Stimulated activated naive B cell treated with anti-CD40 and anti-IgM and Interleukin-4, amounts not matched to agents 10 μg/mL and 1 μg/mL and 100 μg/mL, for 72 hours (primary cell): ENCODE measurements at places on chromosomes 2 and 18.

DNA sequence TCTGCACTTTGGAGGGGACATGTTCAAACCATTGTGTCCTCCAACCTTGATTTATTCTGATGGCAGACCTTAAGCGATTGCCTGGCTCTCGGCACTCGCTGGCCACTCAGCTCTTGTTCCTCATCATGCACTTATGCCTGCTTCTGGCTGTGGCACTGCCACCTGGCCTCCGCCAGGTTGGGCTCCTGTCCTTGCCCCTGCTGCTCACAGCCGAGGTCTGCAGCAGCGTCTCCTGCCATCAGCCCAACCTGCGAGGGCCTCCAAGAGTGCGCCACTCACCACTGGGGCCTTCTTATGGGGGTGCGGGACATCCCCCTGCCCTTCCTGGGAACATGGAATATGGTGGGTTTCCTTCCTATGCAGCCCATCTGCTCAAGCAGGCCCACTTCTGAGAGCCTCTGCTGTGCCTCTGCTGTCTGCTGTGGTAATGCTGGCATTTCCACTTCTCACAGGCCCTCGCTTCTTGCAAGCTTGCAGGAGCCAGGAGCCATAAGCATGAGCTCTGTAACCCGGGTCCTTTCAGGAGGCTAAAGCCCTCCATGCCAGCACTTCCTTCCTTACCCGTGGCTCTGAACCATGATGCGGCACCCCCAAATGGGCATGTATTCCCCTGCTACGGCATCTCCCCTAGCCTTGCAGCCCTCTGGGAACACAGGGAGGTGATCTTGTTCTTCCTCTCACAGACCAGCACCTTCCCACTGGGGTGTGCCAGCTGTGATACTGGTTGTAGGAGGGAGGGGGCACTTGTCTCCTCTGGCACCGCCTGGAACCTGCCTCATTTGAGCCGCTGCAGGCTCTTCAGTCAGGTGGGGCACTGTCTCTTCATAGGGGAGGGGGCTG is 58.6 kb upstream of the HS6ST1 start:
- no peak overlapping the region for H3K4me3 ChIP-seq
- H3K27ac ChIP-seq, result no peak overlapping the region
- H3K36me3 ChIP-seq, result no peaks in the 10 kb centered on the region
- no peaks in the 10 kb centered on the region for H3K4me1 ChIP-seq
- no peaks in the 10 kb centered on the region for H3K27me3 ChIP-seq

DNA sequence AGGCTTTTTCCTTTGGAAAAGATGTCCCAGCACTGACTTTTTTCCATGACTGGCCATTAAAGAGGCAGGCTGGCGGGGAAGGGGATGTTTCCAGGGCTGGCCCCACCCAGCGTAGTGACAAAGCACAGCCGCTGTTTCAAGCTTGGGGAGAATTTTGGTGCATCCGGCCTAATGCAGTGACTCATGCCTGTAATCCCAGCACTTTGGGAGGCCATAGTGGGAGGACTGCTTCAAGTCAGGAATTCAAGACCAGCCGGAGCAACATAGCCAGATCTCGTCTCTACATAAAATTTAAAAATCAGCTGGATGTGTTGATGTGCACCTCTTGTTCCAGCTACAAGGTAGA is 78.0 kb upstream of the SH3BP4 start:
- H3K4me1 ChIP-seq, result peaks cover 20% of the 10 kb centered on the region
- peaks cover 9% of the 10 kb centered on the region for H3K36me3 ChIP-seq
- H3K4me3 ChIP-seq, result no peak overlapping the region
- no peak overlapping the region for H3K27ac ChIP-seq
- no peak for DNase-seq

- H3K27me3 ChIP-seq, result peaks cover 14% of the 10 kb centered on the region
- H3K4me1 ChIP-seq, result no peaks in the 10 kb centered on the region
- H3K4me3 ChIP-seq, result no peak overlapping the region
- no peak for DNase-seq
Measured at GRCh38 chr2:235793163-235793752, 299.4 kb downstream of the AGAP1 start.

- no peaks in the 10 kb centered on the region for H3K4me1 ChIP-seq
- DNase-seq, result no peak
- no peaks in the 10 kb centered on the region for H3K27me3 ChIP-seq
- no peaks in the 10 kb centered on the region for H3K36me3 ChIP-seq
Measured at GRCh38 chr18:22417496-22418188, at the start of gene CTAGE1. CTAGE1 (minus strand) TSS chr18:22417915; CDS start chr18:22417811, 104 bp downstream.

- H3K4me1 ChIP-seq, result peaks cover 10% of the 10 kb centered on the region
- H3K27me3 ChIP-seq, result no peaks in the 10 kb centered on the region
- no peak for DNase-seq
- no peak overlapping the region for H3K27ac ChIP-seq
Measured at GRCh38 chr18:74828200-74828599, 230.5 kb downstream of the ZNF407 start.

DNA sequence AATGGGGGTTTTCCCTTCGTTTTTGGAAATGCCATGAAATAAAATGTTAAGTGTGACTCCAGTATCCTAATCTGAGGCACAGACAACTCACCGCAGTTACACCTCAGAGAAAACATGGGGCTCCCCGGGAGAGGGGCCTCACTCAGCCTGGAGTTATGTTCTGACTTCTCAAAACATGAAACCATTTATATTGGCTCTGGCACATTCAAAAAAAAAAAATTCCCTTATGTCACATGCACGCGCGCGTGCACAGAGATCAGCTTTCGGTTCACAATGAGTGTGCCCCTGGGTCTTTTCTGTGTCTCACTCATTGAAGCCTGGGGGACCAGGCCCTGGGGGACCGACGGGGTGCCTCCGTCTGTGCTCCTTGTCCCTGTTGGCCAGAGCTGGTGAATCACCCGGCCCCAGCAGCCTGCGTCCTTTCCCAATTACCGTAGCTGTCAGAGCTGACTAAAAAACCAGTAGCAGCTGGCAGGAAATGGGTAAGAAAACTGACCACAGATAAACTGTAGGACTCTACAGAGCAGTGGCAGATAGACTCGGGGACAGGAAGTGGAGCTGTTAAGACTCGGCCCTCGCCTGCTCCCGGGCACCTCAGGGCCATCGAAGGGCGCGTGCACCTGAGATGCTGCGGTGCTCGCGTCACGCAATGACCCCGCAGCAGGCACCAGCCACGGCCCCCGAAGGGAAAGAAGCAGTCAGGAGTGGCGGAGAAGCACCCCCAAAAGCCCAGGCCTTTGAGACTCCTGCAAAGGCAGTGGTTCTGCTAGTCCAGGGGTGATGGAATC is 138.3 kb upstream of the ID2 start:
- peaks cover 97% of the 10 kb centered on the region for H3K4me1 ChIP-seq
- DNase-seq, result peak; percentile 95
- H3K4me3 ChIP-seq, result peak overlapping the region; percentile 71
- peaks cover 28% of the 10 kb centered on the region for H3K27me3 ChIP-seq
- peak overlapping the region; percentile 100 for H3K27ac ChIP-seq
- peaks cover 9% of the 10 kb centered on the region for H3K36me3 ChIP-seq

DNA sequence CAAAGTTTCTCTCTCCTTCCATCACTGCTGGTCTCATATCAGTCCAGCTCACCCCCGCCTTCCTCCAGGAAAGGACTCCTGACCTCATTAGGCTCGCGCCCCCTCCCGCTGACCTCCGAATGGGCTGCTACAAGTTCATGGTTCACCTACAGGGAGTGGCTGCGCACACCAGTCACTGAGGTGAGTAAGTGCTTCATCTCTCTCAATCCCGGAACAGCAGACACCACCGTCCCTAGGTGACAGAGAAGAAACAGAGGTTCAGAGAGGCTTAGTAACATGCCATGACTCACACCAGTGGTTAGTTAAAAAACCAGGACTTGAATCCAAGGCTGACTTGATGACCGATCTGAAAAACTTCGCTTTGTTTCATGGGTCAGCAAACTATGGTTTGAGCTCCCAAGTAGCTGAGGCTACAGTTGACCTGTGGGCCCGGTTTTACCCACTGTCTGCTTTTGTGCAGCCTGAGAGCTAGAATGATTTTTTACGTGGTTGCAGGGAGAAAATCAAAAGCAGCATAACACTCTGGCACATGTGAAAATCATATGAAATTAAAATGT is 42.0 kb downstream of the ZFP36L2 start:
- H3K4me3 ChIP-seq, result no peak overlapping the region
- no peak overlapping the region for H3K27ac ChIP-seq
- DNase-seq, result no peak
- H3K4me1 ChIP-seq, result peaks cover 35% of the 10 kb centered on the region
- peaks cover 3% of the 10 kb centered on the region for H3K36me3 ChIP-seq

- H3K4me1 ChIP-seq, result peaks cover 44% of the 10 kb centered on the region
- peak overlapping the region; percentile 90 for H3K4me3 ChIP-seq
- H3K27me3 ChIP-seq, result no peaks in the 10 kb centered on the region
- peaks cover 17% of the 10 kb centered on the region for H3K36me3 ChIP-seq
- DNase-seq, result peak; percentile 48
Measured at GRCh38 chr2:64525317-64525613, 1.1 kb downstream of the AFTPH start.

- no peaks in the 10 kb centered on the region for H3K4me1 ChIP-seq
- no peak for DNase-seq
- no peak overlapping the region for H3K27ac ChIP-seq
- no peaks in the 10 kb centered on the region for H3K36me3 ChIP-seq
- H3K27me3 ChIP-seq, result no peaks in the 10 kb centered on the region
Measured at GRCh38 chr2:200741468-200742202, 70.1 kb upstream of the BZW1 start.

GRCh38 chr18:579238-579637 is 942 bp upstream of the CETN1 start:
- DNase-seq, result no peak
- peaks cover 14% of the 10 kb centered on the region for H3K27me3 ChIP-seq
- no peak overlapping the region for H3K4me3 ChIP-seq
- no peak overlapping the region for H3K27ac ChIP-seq

DNA sequence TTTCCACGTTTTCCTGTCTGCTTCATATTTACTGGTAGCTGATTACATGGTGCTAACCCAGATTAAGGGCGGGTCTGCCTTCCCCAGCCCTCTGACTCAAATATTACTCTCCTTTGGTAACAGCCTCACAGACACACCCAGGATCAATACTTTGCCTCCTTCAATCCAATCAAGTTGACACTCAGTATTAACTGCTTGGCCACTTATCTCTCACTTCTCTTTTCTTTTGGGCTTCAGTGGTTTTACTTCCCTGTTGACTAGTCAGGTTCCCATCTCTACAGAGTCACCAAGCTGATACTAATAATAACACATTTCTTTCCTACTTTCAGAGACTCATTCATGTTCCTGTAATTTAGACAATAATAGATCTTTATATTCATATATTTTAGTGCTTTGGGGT is 302.2 kb upstream of the MAP2 start:
- no peak for DNase-seq
- no peak overlapping the region for H3K27ac ChIP-seq
- H3K36me3 ChIP-seq, result no peaks in the 10 kb centered on the region
- H3K4me3 ChIP-seq, result no peak overlapping the region
- no peaks in the 10 kb centered on the region for H3K27me3 ChIP-seq

DNA sequence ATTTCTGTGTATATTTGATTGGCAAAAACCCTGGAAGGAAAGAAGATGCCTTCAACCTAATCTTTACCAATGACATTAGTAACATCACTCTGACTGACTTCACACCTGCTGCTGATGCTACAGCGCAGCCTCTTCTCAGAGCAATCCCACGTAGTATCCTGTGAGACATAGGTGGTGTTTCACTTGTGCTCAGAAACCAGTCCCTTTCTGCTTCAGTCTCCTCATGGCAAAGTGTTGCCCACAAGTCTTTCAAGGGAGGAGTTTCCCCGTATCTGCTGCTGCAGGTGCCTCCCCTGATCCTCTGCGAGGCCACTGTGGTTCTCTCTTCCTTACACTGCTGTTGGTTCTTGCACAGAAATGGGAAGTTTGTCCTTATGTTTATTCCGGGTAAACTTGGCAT is 433.2 kb upstream of the TNP1 start:
- no peak overlapping the region for H3K4me3 ChIP-seq
- H3K27me3 ChIP-seq, result peaks cover 31% of the 10 kb centered on the region
- H3K4me1 ChIP-seq, result no peaks in the 10 kb centered on the region
- H3K36me3 ChIP-seq, result peaks cover 10% of the 10 kb centered on the region
- DNase-seq, result no peak
- H3K27ac ChIP-seq, result no peak overlapping the region

DNA sequence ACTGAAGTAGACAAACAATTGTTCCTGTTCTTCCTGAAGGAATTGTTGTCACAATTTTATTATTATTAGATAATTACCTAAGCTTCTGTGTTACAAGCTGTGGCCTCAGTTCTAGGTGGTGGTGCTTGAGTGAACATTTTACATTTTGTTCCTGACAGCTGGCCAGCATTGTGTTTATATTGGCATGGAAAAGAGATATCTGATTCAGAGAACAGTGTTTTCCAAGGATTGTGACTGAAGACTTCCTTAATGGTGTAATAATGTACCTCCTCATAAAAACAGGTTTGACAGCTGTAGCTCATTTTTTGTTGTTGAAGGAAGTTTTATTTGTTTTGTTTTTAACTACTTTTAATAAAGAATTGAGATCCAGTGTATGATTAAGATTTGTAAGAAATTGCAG is 95.2 kb downstream of the EPB41L5 start:
- H3K36me3 ChIP-seq, result peaks cover 22% of the 10 kb centered on the region
- H3K4me3 ChIP-seq, result no peak overlapping the region
- H3K4me1 ChIP-seq, result peaks cover 15% of the 10 kb centered on the region
- no peaks in the 10 kb centered on the region for H3K27me3 ChIP-seq

DNA sequence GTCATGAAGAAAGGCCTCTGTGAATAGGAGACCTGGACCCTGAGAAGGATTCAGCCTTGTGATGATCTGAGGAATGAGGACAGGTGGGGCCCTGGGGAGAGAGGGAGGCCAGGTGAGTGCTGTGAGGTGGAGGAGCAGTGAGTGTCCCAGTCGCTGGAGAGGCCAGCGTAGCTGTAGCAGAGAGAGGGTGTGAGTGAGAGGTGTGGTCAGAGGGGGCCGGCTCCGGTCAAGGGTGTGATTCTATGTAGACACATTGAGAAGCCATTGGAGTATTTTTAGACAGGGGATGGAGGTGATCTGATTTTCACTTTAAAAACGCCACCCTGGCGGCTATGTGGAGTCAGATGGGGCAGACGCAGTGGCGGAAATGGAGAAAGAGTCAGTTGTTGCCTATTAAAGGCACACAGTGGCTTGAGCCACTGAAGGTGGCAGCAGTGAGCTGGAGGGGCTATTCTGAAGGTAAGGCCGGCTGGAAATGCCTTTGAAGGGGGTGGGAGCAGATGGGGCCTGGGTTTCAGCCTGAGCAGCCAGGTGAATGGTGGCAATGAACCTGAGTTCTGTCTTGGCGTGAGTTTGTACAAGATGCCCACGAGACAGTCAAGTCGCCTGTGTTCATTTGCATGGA is 55.6 kb downstream of the GREB1 start:
- no peak overlapping the region for H3K27ac ChIP-seq
- DNase-seq, result no peak
- no peak overlapping the region for H3K4me3 ChIP-seq
- H3K36me3 ChIP-seq, result no peaks in the 10 kb centered on the region

- peaks cover 5% of the 10 kb centered on the region for H3K4me1 ChIP-seq
- H3K27me3 ChIP-seq, result no peaks in the 10 kb centered on the region
- H3K4me3 ChIP-seq, result no peak overlapping the region
- DNase-seq, result no peak
- H3K36me3 ChIP-seq, result peaks cover 33% of the 10 kb centered on the region
- H3K27ac ChIP-seq, result no peak overlapping the region
Measured at GRCh38 chr2:24797644-24798043, 4.4 kb downstream of the CENPO start.

GRCh38 chr2:54419855-54420523 is 36.1 kb upstream of the SPTBN1 start:
- no peak overlapping the region for H3K27ac ChIP-seq
- no peaks in the 10 kb centered on the region for H3K36me3 ChIP-seq
- peaks cover 31% of the 10 kb centered on the region for H3K27me3 ChIP-seq
- H3K4me3 ChIP-seq, result no peak overlapping the region
- peaks cover 6% of the 10 kb centered on the region for H3K4me1 ChIP-seq

GRCh38 chr2:54466870-54467269 is 10.7 kb downstream of the SPTBN1 start:
- peaks cover 14% of the 10 kb centered on the region for H3K27me3 ChIP-seq
- no peak for DNase-seq
- H3K36me3 ChIP-seq, result no peaks in the 10 kb centered on the region

- H3K27me3 ChIP-seq, result peaks cover 70% of the 10 kb centered on the region
- H3K36me3 ChIP-seq, result no peaks in the 10 kb centered on the region
- peak within 1 kb of the TSS; percentile 59 for H3K27ac ChIP-seq
- peak; percentile 79 for DNase-seq
- peak within 1 kb of the TSS; percentile 83 for H3K4me3 ChIP-seq
Measured at GRCh38 chr2:73293534-73294171, at the start of gene EGR4. EGR4 (minus strand) TSS chr2:73293548; CDS start chr2:73293317, 231 bp downstream.
